CD4-positive, CD25-positive, alpha-beta regulatory T cell (primary cell): ENCODE measurements at places on chromosomes 12 and 14.
A peak's percentile ranks its signal among the peaks of the same experiment; 100 is the strongest.

GRCh38 chr14:69459122-69459521, 25.4 kb upstream of the PLEKHD1 start:
- no peak for DNase-seq

DNA sequence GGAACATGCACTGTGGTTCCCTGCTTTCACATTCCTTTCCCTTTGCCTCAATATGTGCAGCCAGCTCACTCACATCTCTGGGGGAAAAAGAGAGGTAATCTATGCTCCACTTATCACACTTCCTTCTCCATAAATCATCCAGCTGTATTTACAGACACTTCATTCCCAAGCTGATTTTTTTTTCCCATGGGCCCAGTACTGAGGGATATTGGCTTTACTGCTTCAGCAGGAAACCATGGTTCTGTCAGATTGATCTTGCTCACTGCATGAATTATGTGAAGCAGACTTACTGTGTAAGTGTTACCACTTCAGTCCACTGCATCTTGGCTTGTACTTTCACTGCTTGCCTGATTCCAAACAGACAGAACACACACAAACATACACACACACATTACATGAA, 555.6 kb downstream of the CCER1 start:
- DNase-seq, result no peak

- no peak for DNase-seq
These were observed 74.2 kb downstream of the SMOC1 start for GRCh38 chr14:69953266-69953915.

- no peak for DNase-seq
These were observed 74.2 kb upstream of the GNG2 start for GRCh38 chr14:51786227-51786626.

DNA sequence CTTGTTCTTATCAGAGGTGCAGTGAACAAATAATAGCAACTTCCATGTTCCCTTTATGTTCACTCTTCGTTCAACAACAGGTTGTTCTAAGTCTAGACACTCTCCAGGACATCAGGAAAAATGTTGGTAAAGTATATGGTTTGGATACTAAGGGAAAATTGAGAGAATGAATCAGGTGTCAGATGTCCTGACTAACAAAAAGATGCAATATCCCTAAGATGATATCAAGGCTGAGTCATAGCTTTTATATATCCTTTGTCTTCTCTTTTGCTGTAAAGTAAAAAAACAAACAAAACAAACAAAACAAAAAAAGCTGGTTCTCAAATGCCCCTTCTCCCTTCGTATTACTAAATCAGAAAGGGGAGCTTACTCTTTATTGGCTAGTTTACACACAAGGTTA, 11.1 kb downstream of the GLIPR1L1 start:
- DNase-seq, result no peak

- DNase-seq, result no peak
These were observed 81.7 kb upstream of the CCDC91 start for GRCh38 chr12:28108599-28108998.

GRCh38 chr12:50200552-50201273, 33.5 kb upstream of the CERS5 start:
- no peak for DNase-seq

- DNase-seq, result no peak
These were observed 213.6 kb downstream of the DAD1 start for GRCh38 chr14:22375321-22375930.

- DNase-seq, result peak; percentile 34
These were observed 15.0 kb upstream of the MDM2 start for GRCh38 chr12:68792952-68793351.

DNA sequence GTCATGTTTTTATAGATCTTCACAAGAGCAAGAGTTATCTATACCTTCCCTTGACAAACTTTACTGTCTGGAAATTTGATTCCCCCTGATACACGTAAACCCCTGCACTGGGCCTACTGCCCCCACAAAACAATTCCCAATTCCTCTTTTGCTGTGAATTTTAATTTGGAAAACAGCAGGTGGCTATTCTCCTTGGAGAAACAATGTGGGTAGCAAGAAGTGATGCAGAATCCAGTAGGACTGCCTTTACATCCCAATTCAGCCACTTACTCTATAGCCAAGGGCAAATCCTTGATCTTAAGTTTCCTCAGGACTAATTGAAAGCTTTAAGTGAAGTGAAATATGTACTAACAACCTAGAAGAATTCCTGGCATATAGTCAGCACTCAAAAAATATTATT, 129.3 kb downstream of the ACSS3 start:
- no peak for DNase-seq

DNA sequence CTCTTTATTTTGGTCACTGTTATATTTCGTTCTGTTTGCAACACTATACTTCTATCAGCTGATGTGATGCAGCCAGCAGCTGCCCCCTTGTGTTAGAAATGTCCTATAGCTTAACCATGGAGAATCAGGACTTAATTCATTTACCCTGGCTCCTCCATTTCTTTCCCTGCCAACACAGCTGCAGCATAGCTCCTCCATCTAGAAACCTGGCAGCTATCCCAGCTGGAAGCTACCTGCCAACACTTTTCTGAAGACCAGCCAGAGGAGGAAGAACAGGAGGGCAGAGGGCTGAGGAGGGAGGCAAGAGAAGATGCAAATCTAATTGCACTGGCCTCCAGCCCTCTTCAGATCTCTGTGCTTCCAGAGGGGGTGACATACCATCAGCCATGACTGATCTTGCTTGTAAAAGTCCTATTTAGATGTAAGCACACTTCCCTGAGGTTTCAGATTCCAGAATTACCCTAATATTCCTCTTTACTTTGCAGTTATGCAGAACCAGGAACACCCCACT, 156.8 kb upstream of the TMEM260 start:
- no peak for DNase-seq

- no peak for DNase-seq
These were observed 158.5 kb downstream of the FOXA1 start for GRCh38 chr14:37436519-37436918.

DNA sequence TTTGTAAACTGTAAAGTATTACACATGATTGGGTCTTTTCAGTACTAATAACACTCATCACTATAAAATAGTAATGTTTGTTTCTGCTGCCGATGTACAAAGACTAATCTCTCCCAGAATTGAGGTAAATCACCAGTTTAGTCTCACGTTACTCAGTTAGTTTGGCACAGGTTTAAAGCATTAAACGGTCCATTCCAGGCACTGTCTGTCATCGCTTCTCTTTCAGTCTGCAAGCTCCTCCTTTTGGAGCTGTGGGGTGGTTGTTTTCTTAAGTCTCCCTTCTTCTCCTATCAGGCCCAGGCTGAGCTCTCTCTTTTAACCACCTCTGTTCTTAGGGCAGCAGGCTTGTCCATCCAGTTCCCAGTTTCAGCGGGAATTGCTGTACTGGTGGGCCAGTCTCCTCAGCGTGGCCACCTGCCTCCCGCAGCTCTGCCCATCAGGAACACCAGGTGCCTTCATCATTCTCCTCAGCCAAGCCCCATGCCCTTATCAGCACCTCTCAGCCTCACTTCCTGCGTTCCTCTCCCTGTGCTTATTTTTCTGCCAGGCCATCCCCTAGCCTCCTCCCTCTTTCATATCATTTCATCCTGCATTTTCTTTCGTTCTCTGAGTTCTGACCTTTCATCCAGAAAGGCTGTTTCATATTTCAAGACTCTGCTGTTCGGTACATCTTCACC, 149.0 kb downstream of the TGFB3 start:
- no peak for DNase-seq

GRCh38 chr14:104541905-104542465, 37.6 kb upstream of the C14orf180 start:
- DNase-seq, result no peak

GRCh38 chr14:83988275-83988674, 1541.7 kb upstream of the FLRT2 start:
- DNase-seq, result no peak

DNA sequence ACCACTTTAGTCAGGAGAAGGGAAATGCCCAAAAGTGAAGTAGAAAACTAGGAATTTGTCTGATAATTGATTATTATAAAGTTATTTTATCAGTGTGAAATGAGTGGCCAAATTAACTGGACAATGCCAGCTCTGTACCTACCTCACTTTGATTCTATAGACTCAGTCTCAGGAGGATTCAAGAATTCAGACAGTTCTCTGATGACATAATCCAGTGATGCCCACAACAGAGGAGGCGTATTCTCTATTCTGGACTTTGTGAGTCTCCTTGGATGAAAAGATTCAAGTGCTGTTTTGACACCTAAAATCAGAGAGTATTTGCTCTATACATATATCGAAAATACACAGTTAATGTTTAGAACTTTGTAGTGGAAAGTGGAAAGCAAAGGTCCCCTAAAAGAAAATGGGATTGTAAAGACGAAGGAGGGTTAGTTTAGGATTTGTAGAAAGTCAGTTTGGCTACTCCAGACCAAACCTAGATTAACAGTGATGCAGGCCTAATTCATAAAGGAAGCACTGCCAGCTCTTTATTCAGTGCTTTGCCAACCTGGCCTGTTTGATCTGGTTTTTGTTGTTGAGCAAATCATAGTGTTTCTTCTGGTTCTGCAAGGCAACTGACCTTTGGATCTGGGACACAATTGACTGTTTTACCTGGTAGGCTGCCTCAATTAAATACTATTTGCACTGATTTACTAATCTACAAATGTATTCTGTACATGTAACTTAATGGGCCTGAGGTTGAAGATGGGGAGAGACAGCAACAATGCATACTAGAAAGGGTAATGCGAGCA, 67.4 kb downstream of the DAD1 start:
- DNase-seq, result no peak

DNA sequence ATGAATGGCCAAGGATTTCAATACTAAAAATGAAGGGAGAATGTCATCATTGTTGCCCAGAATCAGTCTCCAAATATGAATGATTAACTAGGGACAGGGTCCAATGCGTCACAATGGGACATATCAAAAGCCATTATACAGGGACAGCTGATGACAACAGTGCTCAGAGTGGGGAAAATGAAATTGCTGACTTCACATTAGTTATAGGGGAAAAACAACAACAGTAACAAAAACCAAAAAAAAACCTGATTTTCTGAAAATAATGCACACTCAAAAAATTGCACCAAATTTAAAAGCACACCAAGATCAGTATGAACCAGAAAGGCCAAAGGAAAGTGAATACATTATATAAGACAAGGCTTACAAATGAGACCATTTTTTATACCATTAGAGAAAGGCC, 353.2 kb upstream of the SOX5 start:
- DNase-seq, result no peak

- peak; percentile 53 for DNase-seq
These were observed 5.0 kb downstream of the CREBL2 start for GRCh38 chr12:12616512-12617310.

DNA sequence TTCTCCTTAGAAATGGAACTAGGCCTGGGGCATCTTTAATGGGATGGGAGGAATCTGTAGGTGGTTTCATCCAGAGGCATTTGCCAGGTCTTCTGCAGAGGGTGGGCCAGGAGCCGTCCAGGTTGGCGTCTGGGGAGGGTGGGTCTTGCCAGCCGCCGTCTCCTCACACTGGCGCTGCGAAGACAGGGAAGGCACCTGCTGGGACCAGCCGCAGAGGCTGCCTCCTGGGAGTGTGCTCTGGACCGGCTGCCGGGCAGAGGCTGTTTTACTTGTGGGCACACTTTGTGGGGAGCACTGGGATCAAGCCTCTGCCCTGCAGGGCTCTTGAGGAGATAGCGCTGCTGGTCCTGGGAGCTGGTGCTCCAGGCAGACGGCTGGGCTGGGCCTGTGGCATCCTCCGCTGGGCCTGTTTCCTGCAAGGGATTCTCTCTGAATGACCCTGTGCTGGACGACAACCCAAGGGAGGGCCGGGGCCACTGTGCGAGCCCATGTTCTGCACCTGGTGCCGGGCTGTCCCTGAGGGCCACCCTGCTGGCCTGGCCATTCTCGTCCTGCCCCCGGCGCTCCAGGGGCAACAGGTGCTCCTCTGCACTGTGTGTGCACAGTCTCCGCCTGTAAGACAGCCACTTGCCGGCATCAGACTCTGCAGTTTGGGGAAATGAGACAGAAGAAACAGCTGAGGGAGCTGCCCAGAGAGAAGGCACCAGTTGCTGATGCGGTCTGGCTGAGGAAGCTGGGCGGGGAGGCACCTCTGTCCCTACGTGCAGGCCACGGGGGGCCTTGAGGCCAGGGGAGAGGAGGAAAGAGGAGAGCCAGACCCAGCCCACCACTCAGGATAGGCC, 10.0 kb upstream of the TEX22 start:
- DNase-seq, result no peak

DNA sequence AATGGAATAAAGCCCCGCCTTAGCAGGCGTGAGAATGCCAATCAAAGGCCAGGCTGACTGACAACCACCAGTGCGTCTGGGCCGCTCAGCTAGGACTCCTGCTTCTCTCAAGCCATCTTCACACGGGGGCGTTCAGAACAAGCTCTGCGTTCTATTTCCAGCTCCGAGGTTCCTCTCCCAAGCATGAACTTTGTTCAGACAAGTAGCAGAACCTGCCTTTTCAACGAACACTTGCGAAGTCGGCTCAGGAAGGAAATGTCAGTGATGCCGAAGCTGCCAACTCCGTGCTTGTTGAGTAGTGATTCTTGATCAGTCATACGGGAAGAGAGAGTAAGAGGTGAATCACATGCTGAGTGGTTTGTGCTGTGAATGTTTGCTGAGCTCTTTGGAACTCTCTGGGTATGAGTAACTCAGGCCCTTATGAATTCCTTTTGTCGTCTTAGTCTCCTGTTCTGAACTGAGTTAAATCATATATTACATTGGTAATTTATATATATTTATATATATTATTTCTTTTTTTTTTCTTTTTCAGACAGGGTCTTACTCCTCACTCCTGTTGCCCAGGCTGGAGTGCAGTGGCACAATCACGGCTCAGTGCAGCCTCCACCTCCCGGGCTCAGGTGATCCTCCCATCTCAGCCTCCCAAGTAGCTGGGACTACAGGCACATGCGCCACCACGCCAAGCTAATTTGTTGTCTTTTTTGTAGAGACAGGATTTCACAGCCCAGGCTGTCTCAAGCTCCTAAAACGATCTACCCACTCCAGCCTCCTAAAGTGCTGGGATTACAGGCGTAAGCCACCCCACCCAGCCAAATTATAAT, 29.4 kb upstream of the BCL7A start:
- DNase-seq, result peak; percentile 71

GRCh38 chr14:89128311-89129026, 288.6 kb downstream of the FOXN3 start:
- no peak for DNase-seq

DNA sequence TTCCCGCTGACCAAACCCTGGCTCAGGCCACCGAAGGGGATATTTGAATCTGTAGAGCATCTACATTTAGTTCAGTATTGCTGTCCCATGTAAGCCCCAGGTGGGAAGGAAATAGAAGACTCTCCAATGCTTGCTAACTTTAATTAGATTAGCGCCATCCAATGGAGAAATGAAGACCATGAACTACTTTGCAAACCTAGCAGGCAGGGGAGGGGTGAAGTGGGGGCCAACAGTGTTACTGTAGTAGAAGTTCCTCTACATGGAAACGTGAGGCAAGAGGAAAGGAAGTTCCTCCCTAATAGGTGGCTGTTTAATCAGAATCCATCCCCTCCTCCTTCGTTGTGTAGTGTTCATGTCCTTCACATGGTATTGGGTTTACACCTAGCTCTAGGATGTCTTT, 9.3 kb upstream of the DENND5B start:
- no peak for DNase-seq

- DNase-seq, result no peak
These were observed 860.6 kb upstream of the MGAT4C start for GRCh38 chr12:87116780-87117179.

DNA sequence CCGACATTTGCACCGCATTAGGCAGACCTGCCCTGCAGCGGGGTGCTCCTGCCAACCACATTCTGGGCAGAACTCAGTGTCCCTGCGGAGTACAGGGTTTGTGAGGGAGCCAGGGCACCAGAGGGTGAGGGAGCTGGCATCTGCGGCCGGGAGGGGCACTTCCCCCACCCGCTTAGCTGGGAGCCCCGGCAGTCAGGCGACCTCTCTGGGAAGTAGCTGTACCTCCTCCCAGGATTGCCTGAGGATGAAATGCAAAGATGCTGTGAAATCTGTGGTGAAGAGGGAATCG, 58.6 kb downstream of the ANKRD9 start:
- no peak for DNase-seq
